Inflammatory macrophage treated with lipopolysaccharide for 1 hour (primary cell): ENCODE measurements at places on chromosomes 5 and 9.

DNA sequence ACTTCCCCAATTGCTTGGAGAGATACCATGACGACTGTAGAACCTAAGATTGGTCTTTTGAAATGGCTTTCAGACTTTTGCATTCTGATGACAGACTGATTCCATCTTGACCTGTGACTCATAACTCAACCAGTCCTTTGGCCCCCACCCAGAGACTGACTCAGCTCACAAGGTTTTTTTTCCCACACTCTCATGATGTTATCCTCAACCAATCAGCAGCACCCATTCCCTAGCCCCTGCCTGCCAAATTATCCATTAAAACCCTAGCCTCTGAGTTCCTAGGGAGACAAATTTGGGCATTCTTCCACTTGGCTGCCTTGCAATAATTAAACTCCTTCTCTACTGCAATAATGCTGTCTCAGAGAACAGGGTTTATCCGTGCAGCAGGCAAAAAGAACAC lies 1263.3 kb upstream of the CDH9 start:
- no peak for DNase-seq

GRCh38 chr5:160699301-160699700 lies 152.7 kb downstream of the ATP10B start:
- DNase-seq: no peak

- no peak for DNase-seq
Observed at GRCh38 chr5:42579320-42579719, 156.1 kb downstream of the GHR start.

DNA sequence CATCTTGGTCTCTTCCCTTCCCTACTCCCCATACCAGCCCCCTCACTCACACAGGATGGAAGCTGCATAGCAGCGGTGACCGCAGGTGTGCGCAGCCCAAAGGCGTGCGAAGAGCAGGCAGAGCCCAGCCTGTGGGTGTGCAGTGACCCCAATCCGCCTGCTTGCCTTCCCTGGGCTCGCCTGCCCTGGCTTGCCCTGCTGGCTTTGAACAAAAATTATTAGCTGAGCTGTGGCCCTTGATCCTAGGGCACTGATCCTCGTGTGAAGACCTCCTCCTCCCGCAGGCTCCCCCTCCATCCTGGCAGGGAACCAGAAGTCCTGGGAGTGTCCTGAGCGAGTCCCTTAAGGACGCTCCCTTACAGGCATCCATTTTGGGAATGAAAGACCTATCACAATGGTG lies 31.9 kb downstream of the MORN5 start:
- no peak for DNase-seq

GRCh38 chr9:38312406-38312805 lies 80.1 kb upstream of the ALDH1B1 start:
- DNase-seq: no peak
